ENCODE measurements at places on chromosomes 12 and 14.

DNA sequence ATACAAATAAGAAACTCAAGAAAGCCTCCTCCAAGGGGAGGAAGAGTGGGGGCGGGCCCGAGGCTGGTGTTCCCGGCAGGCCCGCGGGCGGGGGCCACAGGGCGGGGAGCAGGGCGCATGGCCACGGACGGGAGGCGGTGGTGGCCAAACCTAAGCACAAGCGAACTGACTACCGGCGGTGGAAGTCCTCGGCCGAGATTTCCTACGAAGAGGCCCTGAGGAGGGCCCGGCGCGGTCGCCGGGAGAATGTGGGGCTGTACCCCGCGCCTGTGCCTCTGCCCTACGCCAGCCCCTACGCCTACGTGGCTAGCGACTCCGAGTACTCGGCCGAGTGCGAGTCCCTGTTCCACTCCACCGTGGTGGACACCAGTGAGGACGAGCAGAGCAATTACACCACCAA is 8.7 kb downstream of the DACT1 start:
- no peak for DNase-seq

GRCh38 chr14:103273745-103274615 is 60.1 kb upstream of the EIF5 start:
- DNase-seq, result no peak

- no peak for DNase-seq
These were observed 41.6 kb downstream of the SFSWAP start for GRCh38 chr12:131752451-131752850.

DNA sequence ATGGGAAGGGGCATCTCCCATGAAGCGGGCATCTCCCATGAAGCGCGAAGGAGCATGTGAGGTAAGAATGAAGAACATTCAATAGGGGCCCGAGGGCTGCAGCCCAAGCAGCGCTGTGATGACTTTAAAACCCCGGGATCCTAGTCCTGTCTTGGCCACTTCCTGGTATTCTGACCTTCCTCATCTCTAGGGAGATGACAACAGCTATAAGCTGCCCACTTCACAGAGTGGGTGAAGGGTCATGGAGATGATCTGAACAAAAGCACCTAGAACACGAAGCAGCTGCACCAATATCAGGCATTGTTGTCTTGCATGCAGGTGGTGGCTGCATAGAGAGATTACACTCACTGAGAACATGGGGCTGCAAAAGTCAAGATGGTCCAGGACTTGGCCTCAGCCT is 64.5 kb downstream of the SPTB start:
- DNase-seq, result no peak

Data from left forelimb (tissue), 1 donor.